Activated CD4-positive, alpha-beta memory T cell treated with anti-CD3 and anti-CD28 coated beads for 36 hours (primary cell): ENCODE measurements at places on chromosomes 1 and 21. TPM values are rescaled to one million over a fixed set of nuclear protein-coding genes. Genes with fewer than 3 reads are reported as not detected.

Gene SH2D1B
- not detected for total RNA-seq

GRCh38 chr1:158046715-158047510 is 53.5 kb downstream of the KIRREL1 start:
- H3K36me3 ChIP-seq = no peaks in the 10 kb centered on the region
- H3K27me3 ChIP-seq = peaks cover 12% of the 10 kb centered on the region
- H3K4me3 ChIP-seq = no peak overlapping the region

Gene IL20
- not detected for total RNA-seq

DNA sequence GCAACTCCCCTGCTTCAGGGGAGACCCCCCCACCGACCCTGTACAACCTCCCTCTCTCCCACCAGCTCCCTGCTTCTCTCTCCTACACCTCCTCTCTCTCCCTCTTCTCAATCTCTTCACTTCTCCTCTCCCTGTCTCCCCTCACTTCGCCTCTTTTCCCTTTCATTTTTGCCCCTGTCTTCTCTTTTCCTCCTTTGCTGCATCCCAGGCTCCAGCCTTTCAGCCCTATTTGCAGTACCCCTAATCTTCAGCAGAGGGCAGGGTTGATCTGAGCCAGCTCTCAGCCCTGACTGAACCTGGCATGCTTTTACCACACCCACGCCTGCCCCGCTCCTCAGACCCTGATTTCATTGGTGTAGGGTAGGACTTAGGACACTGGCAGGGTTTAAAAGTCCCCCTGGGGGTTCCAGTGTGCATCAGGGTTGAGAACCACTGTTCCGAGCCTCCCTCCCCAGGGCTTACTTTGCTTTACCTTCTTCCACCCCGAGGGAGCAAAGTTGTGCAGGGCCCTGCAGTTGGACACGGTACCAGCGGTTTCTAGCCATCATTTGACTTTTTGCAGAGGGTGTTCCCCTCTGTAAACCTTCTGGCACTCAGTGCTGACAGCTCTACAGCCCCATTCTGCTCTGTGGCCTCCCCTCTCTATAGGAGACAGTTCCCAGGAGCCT is 67.3 kb upstream of the CNTN2 start:
- peak; percentile 61 for DNase-seq
- no peaks in the 10 kb centered on the region for H3K36me3 ChIP-seq
- H3K27ac ChIP-seq = no peak overlapping the region
- H3K4me1 ChIP-seq = no peaks in the 10 kb centered on the region
- H3K4me3 ChIP-seq = no peak overlapping the region
- peaks cover 5% of the 10 kb centered on the region for H3K27me3 ChIP-seq

- H3K27me3 ChIP-seq = no peaks in the 10 kb centered on the region
- peak; percentile 81 for DNase-seq
- no peak overlapping the region for H3K4me3 ChIP-seq
- H3K36me3 ChIP-seq = peaks cover 53% of the 10 kb centered on the region
Observed at GRCh38 chr1:19240673-19241538, 10.4 kb downstream of the EMC1 start.

DNA sequence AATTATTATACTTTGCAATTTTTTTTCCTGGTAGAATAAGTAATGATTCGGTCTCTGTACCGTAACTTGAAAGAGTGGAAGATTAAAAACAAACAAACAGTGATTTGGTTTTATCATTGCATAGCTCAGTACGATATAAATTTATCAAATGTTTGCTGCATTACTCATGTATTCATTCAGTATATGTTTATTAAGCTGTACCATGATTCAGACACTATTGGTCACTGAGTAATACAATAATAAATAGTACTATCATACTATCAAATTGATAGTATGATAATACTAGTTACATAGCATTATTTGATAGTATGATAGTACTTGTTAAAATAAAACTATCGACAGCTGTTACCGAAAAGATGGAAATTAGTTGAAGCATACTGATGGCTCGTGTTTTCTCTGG is 12.1 kb downstream of the CENPF start:
- no peaks in the 10 kb centered on the region for H3K27me3 ChIP-seq
- H3K27ac ChIP-seq = no peak overlapping the region
- no peak for DNase-seq

Gene PRAMEF27
- not detected for total RNA-seq

Gene PRELP
- not detected for total RNA-seq

- H3K36me3 ChIP-seq = no peaks in the 10 kb centered on the region
- no peak overlapping the region for H3K4me3 ChIP-seq
- peaks cover 2% of the 10 kb centered on the region for H3K4me1 ChIP-seq
- no peak overlapping the region for H3K27ac ChIP-seq
- peaks cover 13% of the 10 kb centered on the region for H3K27me3 ChIP-seq
Observed at GRCh38 chr1:84763912-84764680, 73.8 kb upstream of the SSX2IP start.
